Activated T-helper 17 cell treated with anti-CD3 and anti-CD28 coated beads, Interleukin-2, amount 50 U/mL, for 72 hours (primary cell): ENCODE measurements at places on chromosomes 1 and 21. TPM values are rescaled to one million over a fixed set of nuclear protein-coding genes. Genes with fewer than 3 reads are reported as not detected.

The GNAI3 gene
- total RNA-seq: 11.6 TPM

The DSTYK gene
- total RNA-seq: 10.0 TPM

The LIPI gene
- not detected for total RNA-seq

The ESPN gene
- 0.71 TPM for total RNA-seq

The PAQR7 gene
- 7.2 TPM for total RNA-seq

The SIPA1L2 gene
- total RNA-seq: 2.9 TPM

The HCRTR1 gene
- not detected for total RNA-seq

The RIMKLA gene
- 6.4 TPM for total RNA-seq

The PGBD5 gene
- not detected for total RNA-seq

The EXTL1 gene
- not detected for total RNA-seq

The ZFP69 gene
- 3.4 TPM for total RNA-seq

The SHE gene
- not detected for total RNA-seq

The GSTM5 gene
- total RNA-seq: not detected

The CHRNB2 gene
- total RNA-seq: not detected

The HAPLN2 gene
- 1.5 TPM for total RNA-seq

The KCNE2 gene
- total RNA-seq: not detected

The TNNT2 gene
- total RNA-seq: not detected

The CD34 gene
- total RNA-seq: 0.24 TPM

The CFHR2 gene
- total RNA-seq: not detected

The ADAR gene
- total RNA-seq: 185 TPM

The S100A5 gene
- total RNA-seq: 9.6 TPM

The CDC20 gene
- 199 TPM for total RNA-seq

The IL10 gene
- 3.2 TPM for total RNA-seq

The IL20 gene
- total RNA-seq: not detected

The CLCN6 gene
- 18.2 TPM for total RNA-seq

The SVBP gene
- total RNA-seq: 22.2 TPM

The DCDC2B gene
- total RNA-seq: 0.28 TPM

The RRP15 gene
- 10.9 TPM for total RNA-seq

The BARHL2 gene
- not detected for total RNA-seq

The DLGAP3 gene
- 1.3 TPM for total RNA-seq

The UMODL1 gene
- not detected for total RNA-seq

The C1orf87 gene
- total RNA-seq: not detected

The CNTN2 gene
- not detected for total RNA-seq

The ZNF124 gene
- total RNA-seq: 11.6 TPM

The KRTAP19-3 gene
- total RNA-seq: not detected

The FCRLB gene
- total RNA-seq: not detected

The NTMT2 gene
- total RNA-seq: not detected

The IL24 gene
- total RNA-seq: 4.6 TPM

The SH3BP5L gene
- total RNA-seq: 25.6 TPM

The CRABP2 gene
- total RNA-seq: 4.4 TPM

The CDK11B gene
- total RNA-seq: 19.1 TPM

The AGMAT gene
- total RNA-seq: 16.6 TPM

The GUCA2A gene
- total RNA-seq: not detected
